Left cardiac atrium (tissue), 4 donors: ENCODE measurements at places on chromosomes 2 and 18. TPM values are rescaled to one million over a fixed set of nuclear protein-coding genes. Genes with fewer than 3 reads are reported as not detected.

The GBX2 gene
- total RNA-seq: not detected

GRCh38 chr2:218871345-218872302 is 9.0 kb upstream of the WNT10A start:
- DNase-seq: no peak

The TMEM178A gene
- 2.0 TPM for total RNA-seq

DNA sequence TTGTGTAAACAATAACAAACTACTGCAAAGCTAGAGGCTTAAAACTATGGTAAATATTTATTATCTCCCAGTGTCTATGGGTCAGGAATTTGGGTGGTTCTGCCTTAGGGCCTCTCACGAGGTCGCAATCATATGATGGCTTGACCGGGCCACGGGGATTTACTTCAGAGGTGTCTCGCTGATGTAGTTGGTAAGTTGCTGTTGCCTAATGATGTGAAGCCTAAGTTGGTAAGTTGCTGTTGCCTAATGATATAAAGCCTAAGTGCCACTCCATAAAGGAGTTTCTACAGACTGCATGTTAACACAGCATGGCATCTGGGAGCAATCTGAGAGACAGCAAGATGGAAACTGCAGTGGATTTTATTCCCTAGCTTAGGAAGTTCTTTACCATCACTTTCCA is 35.8 kb downstream of the FMNL2 start:
- no peak for DNase-seq

The AKAIN1 gene
- total RNA-seq: not detected

GRCh38 chr2:110677080-110677479 is 783 bp downstream of the BUB1 start:
- no peak for DNase-seq

- DNase-seq: no peak
Observed at GRCh38 chr2:71282493-71282892, 49.1 kb upstream of the ZNF638 start.

The CYTIP gene
- total RNA-seq: 5.1 TPM

The NEU2 gene
- total RNA-seq: not detected

GRCh38 chr2:127044977-127045661 is 61.8 kb downstream of the BIN1 start:
- no peak for DNase-seq

- DNase-seq: no peak
Observed at GRCh38 chr18:63297687-63298399, 21.7 kb downstream of the BCL2 start.

GRCh38 chr2:75133621-75134570 is 65.4 kb downstream of the TACR1 start:
- DNase-seq: no peak

DNA sequence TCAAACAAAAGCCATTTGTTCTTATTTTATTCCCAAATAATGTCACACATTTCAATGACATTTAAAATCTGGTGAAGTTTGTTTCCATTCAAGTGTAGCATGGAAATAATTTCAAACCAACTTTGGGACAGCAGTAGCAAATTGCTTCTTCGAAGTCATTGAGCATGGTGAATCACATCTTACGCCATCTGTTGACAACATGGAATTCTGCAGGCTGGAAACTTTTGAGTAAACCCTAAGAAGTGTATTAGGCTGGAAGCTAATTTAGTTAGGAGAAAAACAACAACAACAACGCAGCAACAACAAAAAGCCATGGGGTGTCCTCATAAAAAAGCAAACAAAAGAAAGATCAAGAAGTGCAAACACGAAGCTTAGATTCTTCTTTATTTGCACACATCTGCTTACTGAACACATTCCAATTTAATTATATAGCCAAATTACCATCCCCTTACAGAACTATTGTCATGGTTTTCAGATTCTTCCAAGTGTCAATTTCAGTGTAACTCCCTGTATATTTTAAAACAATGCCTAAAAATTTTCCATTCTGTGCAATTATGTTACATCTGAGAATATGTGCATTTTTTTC is 659.0 kb upstream of the CDH7 start:
- no peak for DNase-seq

- DNase-seq: no peak
Observed at GRCh38 chr2:97797355-97797754, 84.0 kb downstream of the ZAP70 start.

The TRIM43 gene
- total RNA-seq: not detected

The CYS1 gene
- 3.5 TPM for total RNA-seq

The SLC5A6 gene
- total RNA-seq: 20.0 TPM

- no peak for DNase-seq
Observed at GRCh38 chr2:46001741-46002506, 295.3 kb upstream of the EPAS1 start.

DNA sequence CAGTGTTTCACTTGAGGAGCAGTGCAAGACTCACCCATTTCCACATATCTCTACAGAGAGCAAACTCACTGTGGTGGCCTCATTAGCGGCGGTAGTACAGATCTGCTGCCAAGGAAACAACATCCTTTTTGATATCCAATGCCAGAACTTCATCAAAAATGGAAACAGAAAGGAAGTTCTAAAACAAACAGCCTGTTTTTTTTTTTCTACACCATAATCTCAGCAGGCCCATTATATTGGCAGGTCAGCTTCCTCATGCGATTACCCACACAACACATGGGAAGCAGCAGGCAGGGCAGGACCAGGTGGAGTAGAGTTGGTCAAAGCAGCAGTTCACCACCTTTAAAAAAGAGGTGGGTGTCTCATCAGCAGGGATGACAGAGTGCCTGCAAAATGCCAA is 678.9 kb upstream of the CELF4 start:
- DNase-seq: no peak

DNA sequence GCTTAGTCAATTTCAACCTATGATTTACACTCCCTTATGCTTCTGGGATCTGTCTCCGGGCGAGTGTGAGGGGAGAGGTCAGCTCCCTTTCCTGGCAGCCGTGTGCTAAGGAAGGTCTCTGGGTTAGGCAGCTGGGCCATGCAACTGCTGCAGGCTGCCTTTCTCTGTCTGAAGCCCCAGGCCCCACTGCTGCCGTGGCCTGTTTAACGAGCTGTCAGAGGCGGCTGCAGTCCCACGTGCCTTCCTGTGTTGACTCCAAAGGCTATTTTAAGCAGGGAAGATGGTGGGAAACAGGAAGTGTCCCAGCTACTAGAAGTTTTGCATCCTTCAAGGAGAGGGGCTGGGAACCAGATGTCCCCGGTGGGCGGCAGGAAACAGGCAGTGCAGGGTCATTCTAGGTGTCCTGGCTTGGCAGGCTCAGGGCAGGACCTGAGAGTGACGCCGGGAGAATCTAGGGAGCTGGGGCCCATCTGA is 186.4 kb downstream of the TNS1 start:
- no peak for DNase-seq

GRCh38 chr18:12656938-12657683 is 796 bp downstream of the SPIRE1 start:
- peak; percentile 65 for DNase-seq

DNA sequence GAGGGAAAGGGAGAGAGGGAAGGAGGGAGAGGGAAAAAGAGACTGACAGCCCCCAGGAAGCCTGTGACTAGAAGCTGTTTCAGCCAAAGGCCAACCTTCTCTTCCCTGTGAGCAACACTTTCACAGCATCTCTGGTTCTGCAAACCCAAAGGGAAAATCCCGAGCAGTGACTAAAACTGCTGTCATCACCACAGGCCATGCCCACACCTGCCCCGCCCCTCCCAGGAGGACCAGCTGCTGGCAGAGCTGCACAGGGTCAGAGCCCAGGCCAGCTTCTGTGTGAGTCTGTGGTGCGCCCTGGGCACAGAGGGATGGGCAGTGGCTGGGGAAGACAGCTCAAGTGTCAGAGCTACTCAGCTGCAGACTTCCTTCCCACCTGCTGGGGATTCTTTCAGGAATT is 64.9 kb upstream of the OTOS start:
- no peak for DNase-seq

The CXCR2 gene
- total RNA-seq: 1.2 TPM

DNA sequence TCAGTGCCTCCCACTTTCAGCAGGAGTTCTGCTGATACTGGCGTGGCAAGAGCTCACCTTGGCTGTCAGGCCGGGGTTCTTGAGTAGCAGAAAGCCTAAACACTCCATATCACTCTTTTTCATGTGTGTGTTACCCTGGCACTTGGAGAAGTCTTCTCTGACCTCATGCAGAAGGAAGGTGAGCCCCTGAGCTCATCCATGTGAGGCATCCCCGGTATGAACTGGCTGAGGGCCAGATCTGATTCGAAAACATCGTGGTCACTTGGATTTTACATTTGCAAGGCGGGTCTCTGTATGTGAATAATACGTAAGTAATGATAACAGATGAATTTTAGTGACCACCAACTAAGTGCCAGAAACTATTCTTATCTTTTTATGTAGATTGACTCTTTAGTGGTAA is 93.6 kb downstream of the RAPGEF4 start:
- DNase-seq: no peak

GRCh38 chr2:66569321-66569851 is 134.5 kb downstream of the MEIS1 start:
- DNase-seq: no peak

GRCh38 chr18:23519734-23520133 is 16.4 kb downstream of the RMC1 start:
- DNase-seq: no peak

GRCh38 chr18:59002974-59003594 is 136.6 kb upstream of the SEC11C start:
- DNase-seq: no peak

The PDE1A gene
- 11.2 TPM for total RNA-seq

The ANKRD29 gene
- 4.7 TPM for total RNA-seq

DNA sequence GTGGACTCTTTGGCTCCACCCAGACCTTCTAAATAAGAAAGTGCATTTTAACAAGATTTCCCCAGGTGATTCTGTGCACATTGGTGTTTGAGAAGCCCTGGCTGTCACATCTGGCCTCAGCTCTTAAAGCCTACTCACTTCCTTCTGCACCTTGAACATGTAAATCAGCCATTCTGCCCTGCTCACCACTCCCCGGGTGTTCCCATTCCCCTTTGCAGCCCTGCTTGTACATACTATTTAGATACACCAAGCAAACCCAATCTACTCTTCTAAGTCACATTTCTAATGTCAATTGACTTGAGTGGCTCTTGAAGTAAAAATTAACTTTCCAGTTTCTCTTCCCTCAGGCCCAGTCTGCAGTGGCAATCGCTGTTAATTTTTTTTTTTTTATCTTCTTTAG is 13.1 kb upstream of the SCN1A start:
- DNase-seq: no peak

- DNase-seq: no peak
Observed at GRCh38 chr2:238898534-238899281, 50.8 kb downstream of the TWIST2 start.

- no peak for DNase-seq
Observed at GRCh38 chr2:94987074-94988020, 38.2 kb upstream of the MAL start.

The XPO1 gene
- total RNA-seq: 75.2 TPM

DNA sequence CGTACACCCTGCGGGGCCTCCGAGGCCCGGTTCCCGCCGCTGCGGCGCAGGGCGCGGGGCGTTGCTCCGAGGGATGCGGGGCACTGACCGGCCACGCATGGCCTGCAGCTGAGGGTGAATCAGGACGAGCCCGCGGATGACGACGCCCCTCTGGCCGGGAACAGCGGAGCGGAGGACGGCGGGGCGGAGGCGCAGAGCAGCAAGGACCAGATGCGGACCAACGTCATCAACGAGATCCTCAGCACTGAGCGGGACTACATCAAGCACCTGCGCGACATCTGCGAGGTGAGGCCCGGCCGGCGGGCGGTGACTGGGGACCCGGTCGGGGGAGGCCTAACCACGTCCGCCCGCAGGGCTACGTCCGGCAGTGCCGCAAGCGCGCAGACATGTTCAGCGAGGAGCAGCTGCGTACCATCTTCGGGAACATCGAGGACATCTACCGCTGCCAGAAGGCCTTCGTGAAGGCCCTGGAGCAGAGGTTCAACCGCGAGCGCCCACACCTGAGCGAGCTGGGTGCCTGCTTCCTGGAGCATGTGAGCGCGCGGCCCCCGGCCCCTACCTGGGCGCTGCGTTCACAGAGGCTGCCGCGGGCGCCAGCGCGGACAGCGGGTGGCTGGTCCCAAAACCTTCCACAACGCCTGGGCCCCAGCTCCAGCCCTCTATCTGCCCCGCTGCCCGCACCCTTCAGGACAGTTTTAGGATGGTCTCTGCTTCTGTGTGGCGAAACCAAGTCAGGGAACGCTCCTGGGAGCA is 53.2 kb downstream of the FAM168B start:
- no peak for DNase-seq

GRCh38 chr18:8984131-8984721 is 118.3 kb upstream of the NDUFV2 start:
- DNase-seq: no peak

- no peak for DNase-seq
Observed at GRCh38 chr2:68762665-68763064, 28.1 kb downstream of the ARHGAP25 start.

The TRIM54 gene
- total RNA-seq: 105 TPM

GRCh38 chr2:163732727-163733126 is 3.1 kb downstream of the FIGN start:
- no peak for DNase-seq
